ENCODE measurements at places on chromosomes 3 and 15. TPM values are rescaled to one million over a fixed set of nuclear protein-coding genes. Genes with fewer than 3 reads are reported as not detected.

DNA sequence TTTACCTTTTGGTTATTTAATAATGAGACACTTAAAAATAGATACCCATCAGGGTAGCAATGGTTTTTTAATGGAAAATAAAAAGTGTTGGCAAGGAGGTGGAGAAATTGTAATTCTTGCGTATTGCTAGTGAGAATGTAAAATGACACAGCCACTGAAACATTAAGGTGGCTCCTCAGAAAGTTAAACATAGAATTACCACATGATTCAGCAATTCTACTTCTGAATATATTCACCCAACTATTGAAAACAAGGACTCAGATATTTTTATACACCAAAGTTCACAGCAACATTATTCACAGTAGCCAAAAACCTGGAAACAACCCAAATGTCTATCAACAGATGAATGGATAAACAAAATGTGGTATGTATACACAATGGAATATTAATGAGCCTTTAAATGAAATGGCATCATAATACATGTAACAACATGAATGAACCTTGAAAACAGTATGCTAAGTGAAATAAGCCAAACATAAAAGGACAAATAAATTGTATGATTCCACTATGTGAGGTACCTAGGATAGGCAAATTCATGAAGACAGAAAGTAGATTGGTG, 163.5 kb downstream of the IMPG2 start:
- no peak for DNase-seq

GRCh38 chr3:42127226-42127625, 36.1 kb downstream of the TRAK1 start:
- no peak for DNase-seq

GRCh38 chr3:15500107-15500724, 21.3 kb downstream of the COLQ start:
- DNase-seq = no peak

- DNase-seq = no peak
Measured at GRCh38 chr3:100396967-100397366, 3.9 kb downstream of the TOMM70 start.

- no peak for DNase-seq
Measured at GRCh38 chr3:61541694-61542093, 19.7 kb upstream of the PTPRG start.

GRCh38 chr15:77608774-77609173, 23.9 kb downstream of the LINGO1 start:
- no peak for DNase-seq

DNA sequence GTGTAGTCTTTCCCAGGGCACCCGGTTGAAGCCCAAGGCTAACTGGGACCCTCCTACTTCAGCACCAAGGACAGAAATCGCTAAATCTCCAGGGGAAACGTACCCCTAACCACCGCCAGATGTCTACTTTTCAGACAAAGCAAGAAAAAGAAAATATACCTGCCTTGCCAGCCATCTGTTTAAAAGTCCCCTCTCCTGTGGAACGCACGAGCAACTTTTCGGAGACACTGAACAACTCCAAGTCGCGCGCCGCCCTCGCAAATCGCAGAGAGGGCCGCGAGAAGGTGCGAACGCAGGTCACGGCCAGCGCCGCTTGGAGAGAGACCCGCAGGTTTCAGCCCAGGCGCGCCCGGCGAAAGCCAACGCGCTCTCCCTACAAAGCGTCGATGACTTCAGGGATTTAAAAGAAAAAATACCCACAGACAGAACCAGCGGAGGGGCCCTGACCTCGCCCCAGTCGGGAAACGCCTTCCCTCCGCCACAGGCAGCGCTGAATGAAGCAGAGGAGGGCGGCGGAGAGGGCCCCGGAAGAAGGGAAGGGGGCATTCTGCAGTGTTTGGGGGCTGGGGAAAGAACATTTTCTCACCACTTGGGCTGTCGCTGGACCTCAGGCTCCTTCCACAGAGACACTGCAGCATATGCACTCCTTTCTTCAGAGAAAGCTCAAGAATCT, 213.1 kb downstream of the FGF12 start:
- DNase-seq = peak; percentile 79

The SERINC4 gene
- polyA plus RNA-seq = not detected

The FAM240A gene
- polyA plus RNA-seq = not detected

Measured in left kidney (tissue), 8 donors.